ENCODE measurements at places on chromosomes 4 and X.

DNA sequence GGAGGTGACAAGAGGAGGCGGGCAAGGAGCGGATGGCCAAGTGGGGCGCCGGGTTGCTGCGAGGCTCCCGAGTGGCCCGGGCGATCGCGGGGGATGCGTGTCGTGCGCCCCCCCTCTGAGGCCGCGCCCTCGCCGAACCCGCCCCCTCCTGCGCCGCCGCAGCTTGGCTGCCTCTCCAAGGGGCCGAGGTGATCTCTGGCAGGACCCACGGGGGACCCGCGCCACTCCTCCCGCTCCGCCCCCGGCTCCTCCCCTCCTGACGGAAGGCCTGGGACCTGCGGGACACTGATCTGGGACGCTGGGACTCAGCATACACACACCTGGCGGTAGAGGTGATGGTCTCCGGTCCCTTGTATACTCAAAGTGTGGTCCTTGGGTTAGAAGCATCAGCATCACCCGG, 21.9 kb upstream of the FAM47C start:
- DNase-seq = no peak

- DNase-seq = no peak
Observed at GRCh38 chr4:40232610-40233009, 35.8 kb downstream of the RHOH start.

DNA sequence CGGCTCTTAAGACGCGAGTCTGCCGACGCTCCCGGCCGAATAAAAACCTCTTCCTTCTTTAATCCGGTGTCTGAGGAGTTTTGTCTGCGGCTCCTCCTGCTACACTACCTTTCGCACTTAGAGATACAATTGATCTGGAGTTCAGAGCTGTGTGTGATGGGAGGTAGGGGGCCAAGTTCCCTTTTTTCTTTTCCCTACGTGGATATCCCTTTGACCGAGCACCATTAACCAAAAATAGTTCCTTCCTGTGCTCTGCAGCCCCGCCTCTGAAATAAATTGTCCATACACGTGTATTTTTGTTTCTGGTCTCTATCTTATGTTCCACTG, 555 bp upstream of the PGM2 start:
- no peak for DNase-seq

DNA sequence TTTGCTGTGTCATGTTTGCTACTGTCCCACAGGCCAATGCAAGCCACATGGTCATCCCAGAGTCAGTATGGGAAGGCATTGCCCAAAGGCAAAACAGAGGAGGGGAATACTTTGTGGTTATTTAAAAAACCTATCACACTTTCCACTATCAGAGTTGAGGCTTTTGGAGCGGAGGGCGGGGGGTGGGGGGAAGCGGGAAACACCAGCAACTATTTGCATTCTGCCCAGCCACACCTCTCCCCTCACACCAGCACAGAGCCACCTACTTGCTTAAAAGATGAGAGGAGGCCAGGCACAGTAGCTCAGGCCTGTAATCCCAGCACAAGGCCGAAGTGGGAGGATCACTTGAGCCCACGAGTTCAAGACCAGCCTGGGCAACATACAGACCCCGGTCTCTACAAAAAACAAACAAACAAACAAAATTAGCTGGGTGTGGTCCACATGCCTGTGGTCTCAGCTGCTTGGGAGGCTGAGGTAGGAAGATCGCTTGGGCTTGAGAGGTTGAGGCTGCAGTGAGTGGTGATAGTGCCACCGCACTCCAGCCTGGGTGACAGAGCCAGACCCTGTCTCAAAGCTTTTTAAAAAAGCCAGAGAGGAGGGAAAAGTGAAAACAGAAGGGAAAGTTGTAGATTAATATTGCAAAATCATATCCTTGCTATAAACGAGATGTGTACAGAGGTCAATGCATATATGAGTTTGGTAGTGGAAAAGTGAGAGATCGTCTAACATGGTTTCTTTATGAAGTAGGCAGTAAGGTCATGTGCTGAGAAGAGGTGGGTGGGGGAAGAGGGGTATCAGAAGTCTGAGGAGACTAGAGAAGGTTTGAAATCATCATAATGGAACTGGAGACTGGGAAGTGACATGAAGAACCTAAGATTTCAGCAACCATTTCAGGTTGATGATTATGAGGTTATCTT, 1.9 kb upstream of the CHST7 start:
- no peak for DNase-seq

DNA sequence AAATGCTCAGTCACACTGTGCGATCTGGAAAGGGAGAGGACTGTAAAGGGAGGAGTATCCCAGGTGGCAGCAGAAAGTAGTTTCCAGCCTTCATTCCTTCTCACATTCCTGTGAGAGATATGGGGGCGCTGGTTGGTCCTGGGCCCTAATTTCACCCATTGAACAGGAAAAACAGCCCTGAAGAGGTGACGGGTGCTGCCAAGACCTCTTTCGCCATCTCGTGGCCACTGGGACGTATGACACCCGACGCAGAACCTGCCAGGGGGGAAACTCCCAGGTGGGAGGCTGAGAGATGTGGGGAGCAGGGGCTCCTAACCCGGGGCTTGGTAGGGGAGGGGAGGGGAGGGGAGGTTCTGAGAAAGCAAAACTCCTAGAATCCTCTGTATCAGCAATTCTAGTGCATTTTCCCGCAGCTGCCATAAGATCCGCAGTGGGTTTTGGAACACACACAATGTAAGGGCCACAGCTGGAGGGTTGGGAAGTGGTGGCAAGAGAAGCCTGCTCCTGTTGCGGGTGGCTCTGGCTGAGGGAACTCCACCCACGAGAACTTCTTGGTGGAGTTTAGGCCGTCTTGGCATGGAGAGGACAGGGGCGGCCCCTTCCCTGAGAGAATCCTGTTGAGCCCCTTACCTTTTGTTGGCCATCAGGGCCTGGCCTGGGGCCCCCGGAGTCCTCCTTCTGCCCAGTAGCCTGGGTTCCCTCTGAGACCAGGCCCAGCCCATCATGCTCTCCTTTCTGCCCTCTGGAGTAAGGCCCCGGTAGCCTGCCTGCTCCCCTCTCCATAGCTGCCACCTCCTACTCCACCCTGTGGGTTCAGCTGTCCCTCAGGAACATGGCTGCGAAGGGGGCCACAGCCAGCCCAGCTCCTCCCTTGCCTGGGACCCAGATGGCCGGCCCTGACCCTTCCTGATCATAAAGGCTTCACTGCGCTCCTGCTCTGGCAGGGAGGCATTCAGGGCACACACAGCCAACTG, 134.1 kb downstream of the OR13H1 start:
- no peak for DNase-seq

- no peak for DNase-seq
Observed at GRCh38 chr4:79370026-79370425, 38.0 kb downstream of the GK2 start.

DNA sequence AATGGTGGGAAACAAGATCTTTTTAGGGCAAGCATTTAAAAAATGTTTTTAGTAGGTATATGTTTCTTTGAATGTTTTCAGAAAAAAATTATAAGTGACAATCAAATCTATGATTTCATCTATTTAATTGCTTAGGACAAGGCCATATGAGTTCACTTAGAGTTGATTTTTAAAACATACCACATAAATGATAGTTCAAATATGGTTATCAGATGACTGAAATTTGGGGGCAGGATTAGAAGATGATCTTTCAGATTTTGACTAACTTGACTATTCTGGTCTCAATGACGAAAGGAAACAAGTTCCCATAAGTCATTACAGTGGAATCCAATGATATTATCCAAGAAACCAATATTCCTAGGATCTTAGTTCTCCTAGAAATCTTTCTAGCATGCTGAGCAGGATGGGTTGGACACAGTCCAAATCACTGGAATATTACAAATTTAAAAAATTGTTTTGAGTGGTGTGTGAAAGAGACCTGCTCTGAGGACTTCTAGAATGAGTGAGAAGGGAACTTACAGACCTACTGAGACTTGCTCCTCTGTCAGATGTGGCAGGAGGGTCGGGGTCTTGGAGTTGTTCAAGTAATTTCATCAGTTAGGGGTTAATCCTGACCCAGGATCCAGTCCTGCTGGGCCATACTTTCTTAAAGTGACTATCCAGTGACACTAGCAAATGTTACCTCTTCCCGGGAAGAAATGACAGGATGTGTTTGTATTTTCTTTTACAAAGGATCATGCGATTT, 20.0 kb downstream of the RHOH start:
- DNase-seq = no peak

DNA sequence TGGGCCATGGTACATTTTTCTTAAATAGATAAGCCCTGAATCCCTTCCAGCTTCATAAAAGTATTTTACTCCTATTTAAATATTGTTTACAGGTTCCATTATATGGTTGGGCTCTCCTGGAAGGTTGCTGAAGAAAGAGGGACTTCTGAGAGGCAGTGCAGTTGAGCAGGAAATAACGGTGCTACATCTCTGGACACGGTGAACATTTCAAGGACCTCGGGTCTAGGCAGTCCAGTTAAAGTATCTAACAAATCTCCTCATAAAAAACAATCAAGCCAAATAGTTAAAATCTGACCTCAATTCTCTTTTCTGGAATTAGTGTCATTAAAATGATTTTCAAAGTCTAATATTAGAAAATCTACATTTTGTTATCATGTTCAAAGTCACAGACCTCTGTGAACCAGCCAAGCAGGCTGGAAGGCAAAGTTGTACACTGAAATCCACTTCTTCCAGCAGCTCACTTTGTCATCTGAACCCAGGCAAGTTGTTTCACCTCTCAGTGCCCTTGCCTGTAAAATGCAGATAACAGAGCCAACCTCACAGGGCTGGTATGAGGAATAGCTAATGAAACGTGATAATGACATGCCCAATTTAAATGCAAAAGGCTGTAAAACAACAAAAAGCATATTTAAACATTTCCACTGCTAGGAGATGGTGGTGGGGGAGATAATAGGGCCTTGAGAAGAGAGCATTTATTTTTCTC, 267.0 kb upstream of the KLF3 start:
- DNase-seq = no peak

DNA sequence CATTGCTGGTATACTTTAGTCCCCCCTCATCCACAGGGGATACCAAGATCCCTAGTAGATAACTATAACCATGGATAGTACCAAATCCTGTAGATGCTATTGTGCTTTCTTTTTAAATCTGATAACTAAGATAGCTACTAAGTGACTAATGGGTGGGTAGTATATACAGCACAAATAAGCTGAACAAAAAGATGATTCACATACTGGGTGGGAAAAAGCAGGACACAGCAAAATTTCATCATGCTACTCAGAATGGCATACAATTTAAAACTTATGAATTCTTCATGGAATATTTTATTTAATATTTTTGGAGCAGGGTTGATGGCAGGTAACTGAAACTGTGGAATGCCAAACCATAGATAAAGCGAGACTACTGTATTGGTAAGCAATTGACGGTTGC, 161.6 kb downstream of the IL15 start:
- no peak for DNase-seq

GRCh38 chr4:180134091-180134866, 2108.9 kb upstream of the TENM3 start:
- no peak for DNase-seq

DNA sequence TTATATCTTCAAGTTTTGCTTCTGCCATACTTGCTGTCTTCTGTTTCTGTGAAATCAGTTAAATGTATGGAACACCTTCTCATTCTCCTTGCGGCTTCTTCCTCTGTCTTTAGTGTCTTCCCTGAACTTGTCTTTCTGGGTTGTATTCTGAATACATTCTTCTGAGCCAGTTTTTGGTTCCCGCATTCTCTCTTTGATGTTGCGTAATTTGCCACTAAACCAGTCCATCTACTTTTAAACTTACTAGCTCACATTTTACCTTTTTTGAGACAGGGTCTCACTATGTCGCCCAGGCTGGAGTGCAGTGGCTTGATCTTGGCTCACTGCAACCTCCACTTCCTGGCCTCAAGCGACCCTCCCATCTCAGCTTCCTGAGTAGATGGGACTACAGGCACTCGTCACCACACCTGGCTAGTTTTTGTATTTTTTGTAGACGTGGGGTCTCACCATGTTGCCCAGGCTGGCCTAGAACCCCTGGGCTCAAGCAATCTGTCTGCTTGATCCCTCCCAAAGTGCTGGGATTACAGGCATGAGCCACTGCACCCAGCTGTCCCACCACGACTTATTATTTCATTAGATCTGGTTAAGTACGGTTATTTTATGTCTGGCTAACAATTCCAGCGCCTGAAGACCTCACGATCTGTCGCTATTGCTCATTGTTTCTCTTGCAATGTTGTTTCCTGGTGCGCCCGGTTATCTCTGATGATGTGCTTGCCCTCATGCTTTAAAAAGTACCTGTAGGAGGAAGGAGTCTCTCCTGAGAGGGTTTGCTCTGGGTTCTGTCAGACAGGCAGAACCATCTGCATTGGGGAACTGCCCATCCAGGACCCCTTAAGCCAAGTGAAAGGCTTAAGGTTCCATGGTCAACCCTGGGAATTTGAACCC, 9.8 kb upstream of the FAM3A start:
- no peak for DNase-seq

DNA sequence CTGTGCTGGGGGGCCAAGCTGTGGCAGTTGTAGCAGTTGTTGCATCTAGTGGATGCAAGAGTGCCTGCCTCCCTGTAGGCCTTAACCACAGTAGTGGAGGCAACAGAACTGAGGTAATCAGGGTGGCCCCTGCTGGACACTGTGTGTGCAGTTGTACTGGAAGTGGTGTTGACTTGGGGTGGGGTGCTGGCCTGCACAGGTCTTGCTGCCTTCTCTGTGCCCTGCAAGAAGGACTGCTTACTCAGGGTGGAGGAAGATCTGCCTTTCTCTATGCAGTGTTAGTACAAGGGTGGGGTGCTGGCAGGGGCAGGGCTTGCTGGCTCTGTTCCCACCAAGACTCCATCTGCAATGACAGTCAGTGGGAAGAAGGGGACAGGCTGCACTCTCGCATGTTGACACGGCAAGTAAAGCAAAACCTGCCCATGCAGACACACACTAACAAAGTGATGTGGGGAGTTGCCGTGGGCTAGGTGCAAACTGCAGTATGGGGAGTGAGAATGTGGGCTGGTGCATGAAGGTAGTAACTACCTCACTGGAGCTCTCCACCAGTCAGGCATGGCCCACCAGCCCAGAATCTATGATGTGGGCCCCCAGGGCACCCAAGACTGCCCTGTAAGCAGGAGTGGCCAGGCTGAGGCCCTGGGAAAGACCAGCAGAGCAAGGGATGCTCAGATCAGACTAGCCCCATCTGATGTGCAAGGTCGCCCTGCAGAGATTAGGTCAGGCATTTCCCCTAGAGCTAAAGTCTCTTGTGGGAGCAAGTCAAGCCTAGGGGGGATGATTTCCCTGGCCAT, 594.9 kb downstream of the TECRL start:
- DNase-seq = no peak

- DNase-seq = no peak
Observed at GRCh38 chr4:70902577-70903290, 565 bp downstream of the MOB1B start.

- DNase-seq = no peak
Observed at GRCh38 chrX:39753293-39753996, 344.3 kb downstream of the BCOR start.

GRCh38 chr4:168537571-168537970, 40.7 kb downstream of the PALLD start:
- no peak for DNase-seq

GRCh38 chr4:136484996-136485395, 1047.3 kb downstream of the PCDH18 start:
- no peak for DNase-seq

All from stimulated activated CD8-positive, alpha-beta memory T cell treated with anti-CD3 and anti-CD28 coated beads, Interleukin-7, amount 100 ng/mL, for 1 hour (primary cell).